ENCODE measurements at places on chromosomes 7 and 10.

DNA sequence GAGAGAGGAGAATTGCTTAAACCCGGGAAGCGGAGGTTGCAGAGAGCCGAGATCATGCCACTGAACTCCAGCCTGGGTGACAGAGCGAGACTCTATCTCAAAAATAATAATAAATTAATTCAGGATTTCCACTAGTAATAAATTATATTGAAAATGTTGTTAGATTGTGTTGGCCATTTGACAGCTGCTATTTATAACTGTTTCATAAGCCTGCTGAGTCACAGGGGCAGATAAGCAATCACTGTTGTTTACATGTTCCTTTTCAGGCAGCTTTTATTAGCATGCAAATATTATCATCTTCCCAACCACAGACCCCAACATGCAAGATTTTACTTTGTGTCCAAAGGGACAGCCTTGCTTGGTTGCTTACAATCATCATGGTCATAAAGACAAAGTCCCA lies 49.5 kb upstream of the ZNF138 start:
- DNase-seq: no peak

- no peak for DNase-seq
Observed at GRCh38 chr10:60823324-60823723, 45.0 kb downstream of the CDK1 start.

DNA sequence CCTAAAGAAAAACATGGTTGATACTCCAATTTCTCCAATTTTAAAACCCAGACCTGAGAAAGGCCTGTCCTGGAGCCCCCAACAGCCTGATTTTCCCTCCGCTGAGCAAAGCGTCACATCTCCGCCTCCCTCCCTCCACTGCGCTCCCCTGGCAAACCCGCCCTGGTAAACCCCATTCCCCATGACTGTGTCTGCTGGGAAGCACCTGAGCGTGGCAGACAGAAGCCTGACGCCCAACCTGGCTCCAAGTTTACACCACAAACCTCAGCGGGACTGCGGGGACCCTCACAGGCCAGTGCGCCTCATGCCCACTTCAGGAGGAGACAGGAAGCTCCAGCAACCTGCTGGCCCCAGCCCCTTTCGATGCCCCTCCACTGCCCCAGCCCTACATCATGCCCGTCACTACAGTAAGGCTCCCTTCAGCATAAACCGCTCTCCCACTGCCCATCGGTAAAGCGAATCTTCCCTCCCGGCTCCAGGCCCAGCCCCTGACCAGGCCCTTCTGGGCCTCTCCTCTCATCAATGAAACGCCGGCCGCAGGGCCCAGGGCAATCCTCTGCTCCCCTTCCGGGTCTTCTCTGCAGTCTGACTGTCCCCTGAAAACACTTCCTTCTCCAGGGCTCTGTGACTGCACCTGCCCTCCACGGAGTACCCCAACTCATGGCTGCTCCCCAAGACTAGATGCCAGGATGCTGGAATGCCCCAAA lies 233.3 kb downstream of the MAD1L1 start:
- no peak for DNase-seq

- no peak for DNase-seq
Observed at GRCh38 chr7:92668564-92668963, 78.4 kb upstream of the FAM133B start.

DNA sequence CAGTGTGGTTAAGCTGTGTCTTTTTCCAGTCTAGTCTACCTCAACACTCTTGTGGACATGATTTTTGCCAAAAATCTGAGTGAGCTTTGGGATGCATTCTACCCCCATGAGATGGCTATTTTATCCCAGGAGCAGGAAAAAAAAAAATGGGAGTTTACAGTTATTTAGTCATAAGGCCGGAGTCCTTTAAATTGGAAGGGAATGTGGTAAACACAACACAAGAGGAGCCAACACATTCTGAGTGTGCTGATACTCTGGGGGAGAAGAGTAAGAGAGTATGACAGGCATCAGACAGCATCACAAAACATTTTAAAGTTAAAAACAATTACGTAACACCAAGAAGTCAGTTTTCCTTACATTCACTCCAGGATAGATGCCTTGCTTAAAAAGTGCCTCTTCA lies 46.1 kb downstream of the C1GALT1 start:
- no peak for DNase-seq

DNA sequence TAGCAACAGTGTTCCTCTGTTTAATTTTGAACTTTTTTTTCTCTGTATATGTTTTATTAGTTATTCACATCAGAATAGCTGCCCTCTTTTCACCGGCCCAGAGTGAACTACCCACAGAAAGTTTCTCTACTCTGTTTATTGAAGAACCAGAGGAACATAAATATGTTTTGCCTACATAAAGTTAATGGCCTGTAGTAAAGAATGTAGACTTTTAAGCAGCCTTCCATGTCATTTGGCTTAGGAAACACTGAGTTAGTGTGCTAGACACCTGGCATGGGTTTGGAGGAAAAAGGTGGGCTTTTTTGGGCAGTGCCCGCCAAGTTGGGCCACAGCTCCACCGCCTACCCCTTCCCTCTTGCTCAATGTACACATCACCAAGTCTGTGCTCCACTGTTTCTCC lies 8.9 kb upstream of the MEST start:
- no peak for DNase-seq

GRCh38 chr7:107125475-107125874 lies 43.3 kb upstream of the HBP1 start:
- no peak for DNase-seq

- no peak for DNase-seq
Observed at GRCh38 chr10:17993361-17993760, 41.6 kb downstream of the SLC39A12 start.

DNA sequence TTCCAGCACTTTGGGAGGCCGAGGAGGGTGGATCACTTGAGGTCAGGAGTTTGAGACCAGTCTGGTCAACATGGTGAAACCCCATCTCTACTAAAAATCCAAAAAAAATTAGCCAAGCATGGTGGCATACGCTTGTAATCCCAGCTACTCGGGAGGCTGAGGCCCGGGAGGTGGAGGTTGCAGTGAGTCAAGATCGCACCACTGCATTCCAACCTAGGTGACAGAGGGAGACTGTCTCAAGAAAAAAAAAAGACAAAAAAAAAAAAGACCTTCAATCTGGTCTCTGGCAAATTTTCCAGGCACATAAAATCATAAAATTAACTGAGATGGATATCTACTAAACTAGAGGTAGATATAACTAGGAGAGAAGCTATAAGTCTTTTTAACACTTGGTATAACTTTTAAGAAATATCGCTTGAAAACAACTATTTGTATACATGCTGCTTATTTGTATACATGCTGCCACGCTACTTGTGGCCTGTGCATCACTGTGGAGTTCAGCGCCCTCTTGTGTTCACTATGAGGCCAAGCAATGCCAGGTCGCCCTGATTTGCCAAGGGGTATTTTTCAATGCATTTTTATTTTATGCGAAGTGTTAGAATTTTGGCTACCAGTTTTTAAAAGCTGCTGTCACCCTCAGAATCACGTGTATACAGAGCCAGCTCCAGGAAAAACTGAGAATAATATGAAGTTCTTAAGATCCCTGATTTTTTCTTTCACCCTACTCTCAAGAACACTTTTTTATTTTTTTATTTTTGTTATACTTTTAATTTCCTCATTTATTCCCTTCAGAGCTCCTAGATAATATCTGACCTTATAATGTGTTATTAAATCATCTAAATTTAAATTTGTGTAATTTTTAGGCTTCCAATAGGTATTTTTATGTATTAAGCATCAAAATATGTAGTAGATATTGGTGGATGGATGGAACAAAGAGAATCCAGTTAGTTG lies 26.7 kb downstream of the CYCS start:
- no peak for DNase-seq

- no peak for DNase-seq
Observed at GRCh38 chr10:51892965-51893658, 193.7 kb upstream of the CSTF2T start.

DNA sequence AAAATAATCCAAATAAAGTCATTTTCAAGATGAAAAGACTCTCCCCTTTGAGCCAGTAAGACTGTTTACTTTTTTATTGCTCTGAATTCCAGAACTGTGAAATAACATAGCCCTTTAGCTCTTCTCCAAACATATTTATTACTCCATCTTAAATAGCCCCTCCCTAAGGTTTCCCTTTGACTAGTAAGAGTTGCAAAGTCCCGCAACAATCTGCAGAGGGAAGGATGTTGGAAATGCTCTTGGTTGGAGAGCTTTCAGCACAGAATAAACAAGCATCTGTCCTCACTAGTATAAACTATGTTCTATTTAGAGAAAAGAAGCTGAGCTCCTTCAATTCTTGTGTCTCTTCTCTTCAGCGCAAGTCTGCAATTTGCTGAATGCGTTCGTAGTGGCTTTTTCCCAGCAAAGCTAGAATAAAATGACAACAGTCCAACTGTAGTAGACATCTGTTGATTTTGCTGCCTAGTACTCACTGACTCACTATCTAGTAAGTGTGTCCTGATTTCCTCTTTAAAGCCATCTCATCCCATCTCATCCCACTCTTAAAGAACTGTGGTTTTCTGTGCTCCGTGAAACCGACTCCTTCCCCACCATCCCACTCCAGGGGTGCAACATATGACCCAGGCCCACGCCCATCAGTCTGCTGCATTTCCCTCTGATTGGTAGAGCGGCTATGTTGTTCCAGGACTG lies 104.0 kb downstream of the FAM107B start:
- no peak for DNase-seq

DNA sequence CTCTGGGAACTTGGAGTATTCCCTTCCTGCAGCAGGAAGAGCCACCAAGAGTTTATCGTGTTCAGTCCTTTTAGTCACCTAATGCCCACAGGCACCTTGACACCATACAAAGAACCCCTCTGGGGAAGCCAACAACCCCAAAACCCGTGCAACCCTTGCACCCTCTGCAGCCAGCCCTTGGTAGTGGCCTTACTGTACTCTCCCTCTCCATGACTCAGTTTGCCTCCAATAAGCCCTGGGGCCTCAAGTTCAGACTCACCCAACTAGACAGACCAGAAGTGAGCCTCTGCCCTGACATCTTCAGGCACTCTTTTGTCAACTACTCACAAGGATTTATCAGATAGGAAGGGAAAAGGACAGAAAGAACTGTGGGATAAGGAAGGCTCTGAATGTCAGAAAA lies 30.9 kb downstream of the KCNMA1 start:
- no peak for DNase-seq

DNA sequence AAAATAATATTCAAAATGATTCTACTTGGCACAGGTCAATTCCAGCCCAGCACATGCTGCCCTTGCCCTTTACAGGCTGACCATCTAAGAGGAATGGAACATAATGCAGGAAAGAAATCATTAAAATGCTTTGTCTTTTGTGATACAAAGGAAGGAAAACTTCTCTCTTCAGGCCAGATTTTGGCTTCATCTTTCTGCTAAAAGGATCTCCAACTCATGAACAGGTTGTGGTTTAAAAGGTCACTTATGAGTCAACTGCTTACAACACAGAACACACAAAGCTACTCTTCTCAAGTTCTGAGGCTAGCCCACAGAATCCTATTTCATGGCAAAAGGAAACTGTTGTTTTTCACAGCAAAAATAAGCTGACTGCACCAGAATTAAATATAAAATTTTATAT lies 197.1 kb downstream of the DOCK4 start:
- DNase-seq: no peak

DNA sequence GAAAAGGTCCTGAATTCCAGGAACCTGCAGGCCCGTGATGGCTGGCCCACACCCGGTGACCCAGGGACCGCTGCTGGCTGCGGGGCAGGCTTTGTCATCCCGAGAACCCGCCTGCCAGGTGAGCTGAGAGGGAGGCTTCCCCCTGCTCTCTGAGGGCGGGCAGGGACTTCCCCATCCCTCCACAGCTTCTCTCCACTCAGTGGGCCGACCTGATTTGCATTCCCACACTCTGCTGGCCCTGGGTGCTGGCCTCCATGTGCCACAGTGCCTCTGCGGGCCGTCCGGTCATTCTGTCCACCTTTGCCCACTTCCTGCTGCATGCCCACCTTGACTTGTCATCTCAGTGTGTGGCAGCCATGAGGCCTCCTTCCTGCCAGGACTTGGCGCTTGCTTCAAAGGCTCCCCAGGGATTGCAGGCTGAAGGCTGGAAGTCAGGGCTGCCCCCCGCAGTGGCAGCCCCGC lies 35.3 kb downstream of the PALD1 start:
- no peak for DNase-seq

Data from esophagus squamous epithelium (tissue), 5 donors.